ENCODE measurements at places on chromosomes 12 and 14.

GRCh38 chr14:99147366-99147740 is 124.6 kb downstream of the BCL11B start:
- no peak for DNase-seq

GRCh38 chr12:100820314-100820713 is 25.7 kb downstream of the ANO4 start:
- no peak for DNase-seq

DNA sequence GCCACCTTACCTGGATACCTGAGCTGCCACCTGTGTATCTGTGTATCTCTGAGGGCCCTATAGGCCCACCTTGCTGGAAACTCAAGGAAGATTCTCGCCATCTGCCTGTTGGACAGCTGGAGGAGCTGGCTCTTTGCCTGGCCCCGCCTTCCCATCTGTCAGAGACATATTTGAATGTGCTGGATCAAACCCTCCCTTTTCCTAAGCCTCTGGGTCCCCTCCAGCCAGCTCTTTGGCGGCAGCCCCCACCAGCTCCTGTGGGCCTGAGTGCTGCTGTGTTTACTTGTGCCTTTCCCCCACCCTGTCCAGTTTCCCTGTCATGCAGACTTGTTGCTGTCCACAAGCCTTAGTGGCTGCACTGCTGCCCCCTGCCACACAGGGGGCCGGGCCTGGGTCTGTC is 55.9 kb upstream of the SRSF5 start:
- DNase-seq = no peak

GRCh38 chr14:70332015-70332414 is 27.5 kb downstream of the COX16 start:
- no peak for DNase-seq
